ENCODE measurements at places on chromosomes 12 and 14.

- peak; percentile 59 for DNase-seq
These were observed 43.5 kb downstream of the ERH start for GRCh38 chr14:69354383-69355153.

GRCh38 chr12:16605642-16606116 lies 283 bp downstream of the LMO3 start:
- DNase-seq = no peak

DNA sequence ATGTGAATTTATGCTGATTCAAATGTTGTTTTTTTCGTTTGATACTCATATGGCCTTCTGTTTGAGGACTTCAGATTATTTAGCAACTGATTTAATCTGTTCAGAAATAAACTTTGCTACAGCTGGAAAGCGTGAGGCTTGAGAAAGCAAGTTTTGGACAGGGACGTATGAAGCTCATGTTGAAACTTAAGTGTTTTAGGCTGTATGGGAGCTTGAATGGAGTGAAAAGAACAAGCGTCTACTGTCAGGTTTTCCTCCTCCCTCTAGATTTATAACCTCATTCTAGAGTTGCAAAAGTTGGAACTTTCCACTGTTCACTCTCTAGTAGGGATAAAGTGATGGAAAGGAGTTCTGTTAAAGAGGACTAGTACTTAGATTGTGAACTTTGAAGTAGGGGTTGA lies 1.0 kb downstream of the PRPF39 start:
- no peak for DNase-seq

DNA sequence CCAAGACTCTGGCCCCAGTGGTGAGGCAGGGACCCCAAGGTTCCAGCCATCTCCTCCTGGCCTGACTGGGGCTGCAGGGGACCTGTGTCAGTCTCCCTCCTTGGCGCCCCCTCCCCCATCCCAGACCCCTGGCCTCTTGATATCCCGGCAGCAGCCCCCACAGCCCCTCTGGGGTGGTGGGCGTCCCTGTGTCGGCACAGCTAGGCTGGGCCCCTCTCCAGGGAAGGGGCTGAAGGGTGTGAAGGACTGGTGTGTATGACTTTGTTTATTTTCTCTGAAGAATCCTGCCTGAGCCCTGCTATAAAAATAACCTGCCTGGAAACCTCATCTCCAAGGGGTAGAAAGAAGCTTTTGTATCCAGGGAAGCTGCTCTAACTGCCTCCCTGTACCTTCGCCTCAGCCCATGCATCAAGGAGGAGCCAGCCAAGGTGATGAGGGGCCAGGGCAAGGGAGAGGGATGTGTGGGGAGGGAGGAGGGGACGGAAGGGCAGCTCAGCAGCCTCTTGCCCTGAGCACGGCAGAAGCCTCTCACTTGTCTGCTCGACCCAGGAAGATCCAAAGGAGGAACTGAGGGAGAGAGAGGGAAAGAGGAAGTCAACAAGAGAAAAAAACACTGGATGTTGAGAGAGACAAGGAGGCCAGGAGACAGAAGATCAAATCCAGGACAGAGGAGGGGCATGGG lies 25.4 kb upstream of the COL2A1 start:
- DNase-seq = no peak

- no peak for DNase-seq
These were observed 35.7 kb downstream of the LRFN5 start for GRCh38 chr14:41642367-41642766.

GRCh38 chr12:121590476-121591143 lies 9.8 kb upstream of the KDM2B start:
- DNase-seq = peak; percentile 48

DNA sequence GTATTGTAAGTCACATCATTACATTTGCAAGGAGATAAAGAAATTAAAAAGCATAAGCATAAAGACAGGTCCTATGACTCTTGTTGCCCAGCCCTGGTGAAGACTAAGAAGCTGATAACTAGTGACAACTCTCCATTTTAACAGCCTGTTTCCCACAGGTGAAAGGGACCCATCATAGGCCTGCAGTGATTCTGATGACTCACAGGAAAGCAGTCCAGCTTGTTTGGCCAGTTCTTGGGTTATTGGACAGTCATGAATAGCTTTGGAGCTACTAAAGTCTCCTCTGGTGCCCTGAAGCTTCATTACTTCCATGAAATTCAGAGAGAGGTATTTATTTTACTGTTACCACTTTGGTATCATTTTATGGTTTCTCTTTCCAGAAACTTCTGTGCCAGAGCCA lies 55.5 kb upstream of the DYRK2 start:
- no peak for DNase-seq

DNA sequence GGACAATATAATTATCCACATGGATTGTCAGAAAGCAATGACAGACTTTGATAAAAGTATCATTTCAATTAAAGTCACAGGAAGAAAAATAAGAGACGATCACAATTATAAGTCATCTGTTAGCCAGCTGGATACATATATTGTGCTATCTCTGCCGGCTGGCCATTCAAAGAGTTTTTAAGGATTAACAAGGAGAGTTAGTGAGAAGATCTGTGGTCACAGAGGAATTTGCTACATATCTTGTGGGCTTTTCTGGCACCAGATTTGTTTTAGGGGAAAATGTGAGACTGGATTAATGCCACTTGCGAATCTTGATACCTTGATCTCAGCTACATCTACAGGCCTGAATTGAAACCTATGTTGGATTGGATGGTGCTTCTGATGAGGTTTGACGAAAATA lies 90.9 kb upstream of the MANSC4 start:
- no peak for DNase-seq

- DNase-seq = no peak
These were observed 576.2 kb upstream of the TBX3 start for GRCh38 chr12:115259968-115260747.

DNA sequence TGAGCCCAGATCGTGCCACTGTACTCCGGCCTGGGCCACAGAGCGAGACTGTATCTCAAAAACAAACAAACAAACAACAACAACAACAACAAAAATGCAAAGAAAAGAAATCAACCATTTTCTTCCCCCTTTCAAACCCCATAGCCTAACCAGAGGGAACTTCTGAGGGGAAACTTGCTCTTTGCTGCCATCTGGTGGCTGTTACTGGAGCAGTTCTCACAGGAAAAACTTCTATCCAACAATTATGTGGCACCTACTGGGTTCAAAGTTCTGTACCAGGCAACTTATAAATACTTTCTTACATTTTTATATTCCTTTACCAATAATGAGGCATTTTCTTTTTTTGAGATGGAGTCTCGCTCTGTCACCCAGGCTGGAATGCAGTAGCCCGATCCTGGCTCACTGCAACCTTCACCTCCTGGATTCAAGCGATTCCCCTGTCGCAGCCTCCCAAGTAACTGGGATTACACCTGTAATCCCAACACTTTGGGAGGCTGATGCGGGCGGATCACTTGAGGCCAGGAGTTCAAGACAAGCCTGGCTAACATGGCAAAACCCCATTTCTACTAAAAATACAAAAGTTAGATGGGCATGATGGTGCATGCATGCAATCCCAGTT lies 50.9 kb upstream of the BICDL1 start:
- DNase-seq = peak; percentile 22

DNA sequence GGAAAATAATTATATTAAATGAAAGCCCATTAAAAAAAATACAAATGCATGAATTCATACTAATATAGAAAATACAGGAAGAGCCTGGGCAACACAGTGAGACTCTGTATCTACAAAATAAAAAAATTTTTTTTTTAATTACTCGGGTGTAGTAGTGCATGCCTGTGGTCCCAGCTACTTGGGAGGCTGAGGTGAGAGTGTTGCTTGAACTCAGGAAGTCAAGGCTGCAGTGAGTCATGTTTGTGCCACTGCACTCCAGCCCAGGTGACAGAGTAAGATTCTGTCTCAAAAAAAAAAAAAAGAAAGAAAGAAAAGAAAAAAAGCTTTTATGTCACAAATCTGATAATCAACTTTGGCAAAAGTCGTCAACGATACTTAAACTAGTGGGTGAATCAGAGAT lies 80.6 kb upstream of the PLEKHA5 start:
- no peak for DNase-seq

DNA sequence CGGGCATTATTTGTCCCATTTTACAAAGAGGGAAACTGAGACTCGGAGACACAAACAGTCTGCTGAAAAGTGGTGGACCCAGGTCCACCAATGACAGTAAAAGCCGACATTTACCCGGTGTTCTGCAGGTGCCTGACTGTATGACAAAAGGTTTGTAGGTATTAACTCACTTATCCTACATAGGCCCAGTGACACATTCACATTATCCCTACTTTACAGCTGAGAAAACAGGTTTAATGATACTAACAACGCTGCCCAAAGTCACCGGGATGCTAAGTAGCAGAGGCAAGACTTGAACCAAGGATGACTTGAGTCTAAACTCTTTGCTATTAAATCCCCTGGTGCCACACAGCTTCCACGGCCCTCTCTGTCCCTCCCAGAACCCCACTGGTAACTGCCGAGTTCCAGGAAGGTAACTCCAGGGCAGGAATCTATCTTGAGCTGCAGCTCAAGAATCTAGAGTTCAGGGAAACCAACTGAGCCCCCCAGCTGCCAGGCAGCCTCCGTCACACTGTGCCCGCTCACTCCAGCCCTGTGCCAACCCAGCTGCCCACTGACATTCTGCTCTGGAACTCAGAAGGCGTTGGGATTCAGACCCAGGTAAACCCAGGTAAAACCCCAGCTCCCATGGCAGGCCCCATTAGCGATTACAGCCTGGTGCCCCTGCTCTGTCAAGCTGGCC lies 33.7 kb downstream of the SYNE3 start:
- DNase-seq = no peak

DNA sequence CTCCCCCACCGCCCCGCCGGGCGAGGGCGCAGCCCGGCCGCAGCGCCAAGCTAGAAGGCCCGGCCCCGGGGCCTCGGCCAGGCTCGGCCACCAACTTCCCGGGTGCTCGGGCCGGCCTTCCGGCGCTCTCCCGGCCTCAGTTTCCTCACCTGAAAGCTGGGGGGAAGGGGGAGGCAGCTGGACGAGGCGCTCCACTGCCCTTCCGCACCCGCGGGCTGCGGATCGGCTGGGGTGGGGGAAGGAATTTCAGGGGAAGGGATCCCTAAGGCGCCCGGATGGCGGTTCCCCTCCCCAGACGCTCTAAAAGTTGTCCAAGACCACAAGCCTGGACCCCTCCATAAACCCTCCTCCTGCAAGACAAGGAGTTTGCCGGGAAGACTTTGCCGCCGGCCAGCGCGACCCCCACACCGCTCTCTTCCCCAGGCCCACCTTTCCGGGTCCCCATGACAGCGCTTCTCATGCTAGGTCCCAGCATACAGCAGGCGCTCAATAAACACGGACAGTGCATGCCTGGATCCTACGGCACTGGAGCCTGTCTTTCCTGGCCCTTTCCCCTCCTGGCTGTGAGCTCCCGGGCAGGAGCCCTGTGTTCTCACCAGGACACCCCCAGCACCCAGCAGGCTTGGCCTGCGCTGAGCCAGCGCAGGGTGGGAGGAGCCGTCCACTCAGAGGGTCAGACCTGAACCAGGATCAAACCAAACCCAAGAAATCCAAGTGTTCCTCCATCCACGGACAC lies 18.1 kb downstream of the BEGAIN start:
- DNase-seq = no peak

DNA sequence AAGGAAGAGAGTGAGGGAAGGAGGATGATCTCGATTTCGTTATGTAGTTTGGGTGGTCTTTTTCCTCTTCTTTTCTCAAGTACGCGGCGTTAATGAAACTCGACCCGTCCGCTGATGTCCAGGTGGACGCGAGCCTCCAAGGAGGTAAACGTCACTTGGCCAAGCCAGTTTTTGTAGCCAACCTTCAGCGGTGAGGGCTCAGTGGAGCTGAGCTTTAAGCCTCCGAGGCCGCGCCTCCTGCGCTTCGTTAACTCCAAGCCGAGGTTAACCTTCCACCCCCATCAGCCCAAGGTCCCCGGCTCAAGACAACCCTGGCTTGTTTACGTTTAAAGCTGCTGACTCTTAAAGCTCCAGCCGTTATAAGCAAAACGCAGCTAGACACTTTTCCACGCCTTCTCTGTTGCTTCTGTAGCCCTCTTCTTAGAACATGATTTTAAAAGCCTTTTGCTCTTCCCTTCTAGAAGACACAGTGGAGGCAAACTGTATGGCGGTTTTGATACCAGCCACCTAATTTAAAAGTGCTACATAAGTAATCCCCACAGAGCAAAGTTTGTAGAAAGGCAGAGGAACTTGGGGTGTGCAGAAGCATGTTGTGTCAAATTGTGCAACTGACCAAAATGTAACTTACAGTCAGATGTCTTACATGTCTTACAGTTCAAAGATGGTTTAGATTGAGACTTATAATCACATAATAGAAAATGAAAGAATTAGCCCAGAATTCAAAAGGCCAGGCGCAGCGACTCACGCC lies 923 bp upstream of the ITPR2 start:
- no peak for DNase-seq

- DNase-seq = no peak
These were observed 21.8 kb upstream of the SMCO2 start for GRCh38 chr12:27424631-27425230.

DNA sequence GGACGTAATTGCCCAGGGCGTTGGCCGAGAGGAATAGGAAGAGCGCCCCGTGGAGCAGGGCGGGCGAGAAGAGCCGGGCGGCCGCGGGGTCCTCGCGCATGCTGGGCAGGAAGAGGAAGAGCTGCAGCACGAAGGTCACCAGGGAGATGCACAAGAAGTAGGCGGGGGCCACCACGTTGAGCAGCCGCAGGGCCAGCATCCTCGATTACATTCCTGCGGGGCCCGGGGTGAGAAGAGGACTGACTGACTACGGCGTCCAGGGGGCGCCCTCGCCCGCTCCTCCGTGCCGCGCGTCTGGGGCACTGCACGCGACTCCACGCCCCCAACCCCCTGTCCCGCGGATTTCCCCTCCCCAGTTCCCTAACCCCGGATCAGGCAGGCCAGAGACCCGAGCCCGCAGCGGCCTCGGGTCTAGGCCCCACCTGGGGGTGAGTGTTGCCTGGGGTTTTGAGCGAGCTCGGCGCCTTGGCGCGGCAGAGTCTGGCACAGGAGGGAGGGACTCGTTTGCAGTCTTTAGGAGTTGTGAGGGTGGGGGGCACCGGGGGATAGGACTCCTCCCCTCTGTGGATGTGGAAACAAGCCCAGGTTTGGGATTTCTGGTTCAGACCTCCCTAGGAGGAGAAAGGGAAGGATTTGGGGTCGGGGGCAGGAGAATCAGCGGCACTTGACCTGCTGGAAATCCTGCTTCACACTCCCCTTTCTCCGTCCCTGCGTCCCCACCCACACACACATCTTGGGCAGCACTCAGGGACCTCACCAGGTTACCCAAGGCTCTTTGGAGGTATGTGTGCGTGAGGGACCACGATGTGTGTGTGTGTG lies 1.8 kb downstream of the ZDHHC22 start:
- peak; percentile 36 for DNase-seq
